ENCODE measurements at places on chromosomes 5 and 9. TPM values are rescaled to one million over a fixed set of nuclear protein-coding genes. Genes with fewer than 3 reads are reported as not detected.

Gene PCDHAC1
- 1.8 TPM for total RNA-seq

Gene TJP2
- 4.9 TPM for total RNA-seq

Gene GARIN3
- total RNA-seq: not detected

Gene PCDHB10
- 0.03 TPM for total RNA-seq

Gene SRP19
- 75.1 TPM for total RNA-seq

Gene PCDHA4
- 1.1 TPM for total RNA-seq

Gene PIP5KL1
- total RNA-seq: 1.6 TPM

Gene CPLANE1
- total RNA-seq: 3.2 TPM

Gene OMD
- total RNA-seq: not detected

Gene RIC1
- total RNA-seq: 14.6 TPM

Gene CLIC3
- 2.3 TPM for total RNA-seq

Gene ORM2
- not detected for total RNA-seq

Gene CDHR2
- 0.12 TPM for total RNA-seq

Gene DOCK8
- total RNA-seq: 0.31 TPM

Gene INSL4
- total RNA-seq: 17.9 TPM

Gene DMRT3
- not detected for total RNA-seq

Gene TAF11L2
- not detected for total RNA-seq

Gene ANKRD34B
- 0.17 TPM for total RNA-seq

Gene ZNF618
- 8.9 TPM for total RNA-seq

Gene TMEM232
- 0.20 TPM for total RNA-seq

Gene DAB2IP
- total RNA-seq: 12.6 TPM

Gene MSX2
- 4.6 TPM for total RNA-seq
